Epithelial cell of proximal tubule (primary cell): ENCODE measurements at places on chromosomes 4 and X. TPM values are rescaled to one million over a fixed set of nuclear protein-coding genes. Genes with fewer than 3 reads are reported as not detected.
A peak's percentile ranks its signal among the peaks of the same experiment; 100 is the strongest.

GRCh38 chr4:174012886-174013259 lies 270.6 kb downstream of the FBXO8 start:
- no peak for DNase-seq

DNA sequence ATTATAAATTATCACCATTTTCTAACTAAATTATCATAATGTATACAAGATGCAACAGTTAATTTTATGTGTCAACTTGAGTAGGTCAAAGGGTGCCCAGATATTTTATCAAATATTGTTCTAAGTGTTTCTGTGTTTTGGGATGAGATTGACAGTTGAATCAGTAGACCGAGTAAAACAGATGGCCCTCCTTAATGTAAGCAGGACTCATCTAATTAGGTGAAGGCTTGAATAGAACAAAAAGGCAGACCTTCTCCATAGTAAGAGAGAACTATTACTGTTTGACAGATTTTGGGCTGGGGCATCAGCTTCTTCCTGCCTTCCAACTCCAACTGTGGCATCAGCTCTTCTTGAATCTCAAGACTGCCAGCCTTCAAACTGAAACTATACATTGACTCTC lies 185.8 kb downstream of the TRAM1L1 start:
- DNase-seq, result no peak

- no peak for DNase-seq
Observed at GRCh38 chrX:45003085-45003484, 130.1 kb downstream of the KDM6A start.

GRCh38 chr4:12126474-12126873 lies 697.8 kb upstream of the HS3ST1 start:
- DNase-seq, result no peak

- no peak for DNase-seq
Observed at GRCh38 chrX:107715331-107716117, 60.1 kb downstream of the TSC22D3 start.

DNA sequence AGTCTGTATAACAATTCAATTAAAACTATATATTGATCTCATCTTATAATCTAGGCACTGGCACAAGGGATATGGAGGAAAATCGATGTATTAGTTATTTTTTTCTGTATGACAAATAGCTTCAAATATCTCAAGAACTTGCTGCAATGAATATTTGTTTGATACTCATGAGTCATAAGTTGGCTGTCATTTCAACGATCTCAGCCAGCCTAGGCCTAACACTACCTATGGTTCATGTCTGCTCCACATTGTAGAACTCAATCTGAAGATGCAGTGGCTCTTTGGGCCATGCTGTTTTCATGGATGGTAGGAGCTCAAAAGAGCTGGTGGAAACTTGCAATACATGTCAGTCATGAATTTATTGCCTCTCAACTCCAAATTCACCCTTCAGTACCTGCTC lies 44.7 kb downstream of the MAGEB17 start:
- DNase-seq, result peak; percentile 7

GRCh38 chr4:132918096-132918495 lies 231.0 kb upstream of the PCDH10 start:
- no peak for DNase-seq

The CCKAR gene
- total RNA-seq, result not detected in 2 replicates

The SLC4A4 gene
- 4.6 and 5.6 TPM in 2 replicates for total RNA-seq
